T-helper 1 cell (primary cell): ENCODE measurements at places on chromosomes 1 and 21.

- DNase-seq: no peak
Measured at GRCh38 chr1:91734761-91735160, 151.2 kb downstream of the TGFBR3 start.

- no peak for DNase-seq
Measured at GRCh38 chr1:65277605-65278347, 31.6 kb upstream of the DNAJC6 start.

GRCh38 chr1:46673749-46674182 is 2.1 kb downstream of the TEX38 start:
- no peak for DNase-seq

GRCh38 chr1:152313970-152314369 is 11.1 kb downstream of the FLG start:
- DNase-seq: no peak

- DNase-seq: no peak
Measured at GRCh38 chr21:37415939-37416338, 49.4 kb downstream of the DYRK1A start.

DNA sequence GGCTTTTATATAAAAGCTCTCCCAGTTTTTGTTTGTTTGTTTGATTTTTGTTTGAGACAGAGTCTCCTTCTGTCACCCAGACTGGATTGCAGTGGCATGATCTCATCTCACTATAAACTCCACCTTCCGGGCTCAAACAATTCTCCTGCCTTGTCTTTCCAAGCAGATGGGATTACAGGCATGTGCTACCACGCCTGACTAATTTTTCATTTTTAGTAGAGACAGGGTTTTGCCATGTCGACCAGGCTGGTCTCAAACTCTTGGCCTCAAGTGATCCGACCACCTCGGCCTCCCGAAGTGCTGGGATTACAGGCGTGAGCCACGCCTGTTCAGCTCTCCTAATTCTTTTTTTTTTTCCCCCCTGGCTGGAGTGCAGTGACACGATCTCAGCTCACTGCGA is 4.4 kb downstream of the PCAT6 start:
- no peak for DNase-seq

DNA sequence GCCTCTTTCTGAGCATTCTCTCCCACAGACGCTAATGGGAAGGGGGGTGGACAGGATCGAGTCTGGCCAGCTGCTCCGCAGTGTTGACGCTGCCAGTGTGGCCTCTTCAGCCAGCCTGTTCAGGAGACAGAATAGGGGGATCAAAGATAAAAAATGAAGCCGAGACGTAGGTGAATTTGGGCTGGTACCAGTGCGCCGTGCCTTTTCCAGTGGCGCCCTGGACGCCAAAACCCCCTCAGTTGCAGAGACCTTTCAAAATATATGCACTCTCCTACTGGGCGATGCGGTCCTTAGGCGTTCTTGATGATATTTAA is 1.1 kb downstream of the TTC3 start:
- DNase-seq: no peak

- DNase-seq: no peak
Measured at GRCh38 chr1:238916828-238917227, 469.5 kb upstream of the CHRM3 start.

GRCh38 chr1:48923116-48923515 is 146.4 kb upstream of the BEND5 start:
- no peak for DNase-seq

DNA sequence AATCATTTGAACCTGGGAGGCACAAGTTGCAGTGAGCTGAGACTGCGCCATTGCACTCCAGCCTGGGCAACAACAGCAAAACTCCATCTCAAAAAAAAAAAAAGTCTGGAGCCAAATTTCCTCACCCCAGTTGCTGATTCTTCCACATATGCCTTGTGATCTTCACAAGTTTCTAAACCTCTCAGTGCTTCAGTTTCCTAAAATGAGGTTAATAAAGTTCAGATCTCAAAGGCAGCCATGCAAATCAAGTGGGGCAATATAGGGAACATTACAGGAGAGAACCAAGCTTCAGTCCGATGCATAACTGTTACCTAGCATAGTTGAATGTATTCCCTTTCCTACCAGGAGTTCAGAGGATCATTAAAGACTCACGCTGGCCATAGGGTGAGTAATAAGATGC is 4.8 kb downstream of the ITLN1 start:
- no peak for DNase-seq

- no peak for DNase-seq
Measured at GRCh38 chr1:87612956-87613355, 284.3 kb downstream of the LMO4 start.

DNA sequence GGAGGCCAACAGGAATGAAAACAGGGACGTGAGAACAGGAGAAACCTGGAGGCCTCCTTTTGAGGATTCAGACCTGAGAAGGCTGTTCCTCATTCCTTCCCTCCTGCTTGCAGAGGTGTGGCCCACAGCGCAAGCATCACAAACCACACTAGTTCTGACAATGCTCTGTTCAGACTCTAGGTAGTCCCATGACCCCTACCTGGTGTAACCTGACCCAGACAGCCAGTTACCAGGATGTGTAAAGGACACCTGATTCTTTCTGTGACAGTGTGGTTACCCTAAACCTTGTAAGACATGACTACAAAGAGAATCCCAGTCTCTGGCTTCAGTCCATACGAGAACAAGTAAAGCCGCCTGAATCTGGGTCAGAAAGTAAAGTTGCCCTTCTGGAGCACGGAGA is 3.2 kb downstream of the MECR start:
- no peak for DNase-seq

- no peak for DNase-seq
Measured at GRCh38 chr1:233304489-233305102, 9.1 kb upstream of the PCNX2 start.

DNA sequence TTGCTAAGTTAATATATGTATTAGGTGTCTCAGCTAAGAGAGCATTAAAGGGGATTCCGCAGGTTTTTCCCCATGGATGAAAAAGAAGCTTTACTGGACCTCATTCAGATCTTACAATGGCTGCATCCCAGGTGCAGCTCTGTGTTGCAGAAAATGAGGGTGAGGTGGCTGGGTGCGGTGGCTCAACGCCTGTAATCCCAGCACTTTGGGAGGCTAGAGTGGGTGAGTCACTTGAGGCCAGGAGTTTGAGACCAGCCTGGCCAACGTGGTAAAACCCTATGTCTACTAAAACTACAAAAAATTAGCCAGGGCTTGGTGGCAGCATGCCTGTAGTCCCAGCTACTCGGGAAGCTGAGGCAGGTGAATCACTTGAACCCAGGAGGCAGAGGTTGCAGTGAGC is 58.5 kb upstream of the MORC3 start:
- no peak for DNase-seq

DNA sequence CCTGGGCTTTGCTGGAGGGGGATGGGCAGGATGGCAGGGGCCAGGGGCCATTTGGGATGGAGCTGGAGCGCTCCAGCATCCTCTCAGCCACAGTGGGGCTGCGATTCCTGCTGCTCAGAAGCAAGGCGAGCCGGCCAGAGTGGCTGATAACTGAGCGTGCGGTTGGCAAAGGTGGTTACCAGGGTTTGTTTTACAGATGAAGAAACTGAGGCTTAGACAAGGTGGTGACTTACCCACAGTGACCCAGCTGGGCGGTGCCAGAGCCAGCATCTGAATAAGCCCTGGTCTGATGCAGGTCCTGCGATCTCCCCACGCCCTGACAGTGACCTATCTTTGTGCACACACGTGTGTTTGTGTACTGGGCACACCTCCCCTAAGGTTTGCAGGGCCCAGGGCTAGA is 5.9 kb upstream of the PRXL2B start:
- no peak for DNase-seq

GRCh38 chr21:42042651-42043050 is 28.5 kb upstream of the UMODL1 start:
- DNase-seq: no peak

DNA sequence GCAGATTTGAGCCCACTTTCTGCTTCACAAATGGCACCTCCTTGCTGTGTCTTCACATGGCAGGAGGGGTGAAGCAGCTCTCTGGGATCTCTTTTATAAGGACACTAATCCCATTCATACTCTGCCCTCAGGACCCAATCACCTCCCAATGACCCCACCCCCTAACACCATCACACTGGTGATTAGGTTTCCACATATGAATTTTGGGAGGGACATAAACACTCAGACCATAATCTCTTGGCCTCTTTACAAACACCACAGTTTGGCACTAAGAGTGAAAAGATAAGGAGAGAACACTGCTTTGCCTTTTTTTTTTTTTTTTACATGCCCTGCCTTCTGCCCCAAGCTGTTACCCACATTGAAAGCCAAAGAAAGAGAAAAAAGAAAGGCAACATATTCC is 166.2 kb upstream of the NFIA start:
- no peak for DNase-seq

DNA sequence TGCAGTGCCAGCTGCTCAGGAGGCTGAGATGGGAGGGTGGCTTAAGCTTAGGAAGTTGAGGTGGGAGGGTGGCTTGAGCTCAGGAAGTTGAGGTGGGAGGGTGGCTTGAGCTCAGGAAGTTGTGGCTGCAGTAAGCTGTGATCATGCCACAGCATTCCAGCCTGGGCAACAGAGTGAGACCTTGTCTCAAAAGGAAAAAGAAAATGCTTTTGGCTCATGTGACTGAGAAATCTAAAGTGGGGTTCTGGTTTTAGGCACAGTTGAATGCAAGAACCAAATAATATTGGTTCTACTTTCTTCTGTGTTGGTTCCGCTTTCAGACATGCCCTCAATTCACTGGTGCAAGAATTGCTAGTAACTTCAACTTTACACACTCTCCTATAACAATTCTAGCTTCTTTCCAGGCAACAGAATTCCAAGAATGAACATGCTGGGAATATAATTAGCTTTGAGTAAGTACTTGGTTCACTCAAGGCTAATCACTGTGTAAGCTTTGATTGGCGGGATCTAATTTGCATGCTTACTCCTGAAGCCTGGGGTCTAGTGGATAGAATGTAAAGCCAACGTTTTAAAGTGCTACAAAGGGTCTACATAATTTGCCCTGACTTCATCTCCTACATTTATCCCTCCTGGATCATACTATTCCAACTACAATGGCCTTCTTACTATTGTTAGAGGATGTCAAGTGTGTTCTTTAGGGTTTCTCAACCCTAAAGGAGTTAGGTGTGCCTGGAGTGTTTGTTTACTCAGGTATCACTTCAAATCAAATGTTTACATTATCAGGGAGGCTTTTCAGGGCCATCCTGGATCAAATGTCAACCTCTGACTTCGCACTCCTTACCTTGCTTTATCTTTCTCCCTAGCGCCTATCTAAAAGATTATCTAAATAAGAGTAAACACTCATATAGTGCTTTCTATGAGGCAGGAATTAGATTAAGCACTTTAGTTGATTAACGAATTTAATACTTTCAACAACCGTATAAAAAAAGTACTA is 115.1 kb downstream of the SLC16A1 start:
- no peak for DNase-seq

GRCh38 chr1:204150702-204151551 is 917 bp downstream of the ETNK2 start:
- DNase-seq: no peak

DNA sequence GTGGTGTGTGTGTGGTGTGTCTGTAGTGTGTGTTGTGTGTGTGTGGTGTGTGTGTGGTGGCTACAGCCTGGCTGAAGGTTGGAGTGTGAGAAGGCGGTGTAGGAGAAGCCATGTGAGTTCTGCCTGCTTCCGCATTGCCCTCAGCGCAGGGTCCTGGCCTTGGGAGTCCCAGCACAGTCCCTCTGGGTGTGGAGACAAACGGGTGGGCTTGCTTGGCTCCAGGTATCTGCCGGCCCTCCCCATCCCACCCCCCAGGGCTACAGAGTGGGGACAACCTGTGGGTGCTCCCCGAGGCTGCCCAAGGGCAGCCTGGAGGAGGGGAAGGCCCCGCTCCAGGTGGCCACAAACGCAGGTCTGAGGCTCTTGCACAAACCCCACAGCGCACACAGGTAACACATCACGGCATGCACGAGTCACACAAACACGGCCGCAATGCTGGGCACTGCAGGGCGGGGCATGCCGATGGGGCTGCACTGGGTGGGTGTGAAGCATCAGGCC is 31.7 kb upstream of the ADARB1 start:
- no peak for DNase-seq

- DNase-seq: peak; percentile 67
Measured at GRCh38 chr21:45470773-45471524, 66.0 kb downstream of the COL18A1 start.

DNA sequence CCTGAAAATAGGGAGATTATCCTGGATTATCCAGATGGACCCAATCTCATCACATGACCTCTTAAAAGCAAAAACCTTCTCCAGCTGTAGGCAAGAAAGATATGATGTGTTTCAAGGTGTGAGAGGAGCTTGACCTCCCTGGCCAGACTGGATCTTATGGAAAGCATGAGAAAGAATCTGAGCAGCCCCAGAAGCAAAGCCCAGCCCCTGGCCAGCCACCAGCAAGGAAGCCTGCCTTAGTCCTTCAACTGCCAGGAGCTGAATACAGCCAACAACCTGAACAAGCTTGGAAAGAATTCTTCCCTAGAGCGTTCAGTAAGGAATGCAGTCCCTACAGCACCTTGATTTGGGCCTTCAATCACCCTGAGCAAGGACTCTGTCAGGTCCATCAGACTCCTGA is 375.0 kb upstream of the CHRM3 start:
- no peak for DNase-seq

GRCh38 chr1:176203735-176204134 is 3.4 kb downstream of the COP1 start:
- DNase-seq: no peak

GRCh38 chr1:159122005-159122621 is 45.5 kb upstream of the AIM2 start:
- no peak for DNase-seq

- no peak for DNase-seq
Measured at GRCh38 chr21:26027696-26028095, 142.9 kb downstream of the APP start.

DNA sequence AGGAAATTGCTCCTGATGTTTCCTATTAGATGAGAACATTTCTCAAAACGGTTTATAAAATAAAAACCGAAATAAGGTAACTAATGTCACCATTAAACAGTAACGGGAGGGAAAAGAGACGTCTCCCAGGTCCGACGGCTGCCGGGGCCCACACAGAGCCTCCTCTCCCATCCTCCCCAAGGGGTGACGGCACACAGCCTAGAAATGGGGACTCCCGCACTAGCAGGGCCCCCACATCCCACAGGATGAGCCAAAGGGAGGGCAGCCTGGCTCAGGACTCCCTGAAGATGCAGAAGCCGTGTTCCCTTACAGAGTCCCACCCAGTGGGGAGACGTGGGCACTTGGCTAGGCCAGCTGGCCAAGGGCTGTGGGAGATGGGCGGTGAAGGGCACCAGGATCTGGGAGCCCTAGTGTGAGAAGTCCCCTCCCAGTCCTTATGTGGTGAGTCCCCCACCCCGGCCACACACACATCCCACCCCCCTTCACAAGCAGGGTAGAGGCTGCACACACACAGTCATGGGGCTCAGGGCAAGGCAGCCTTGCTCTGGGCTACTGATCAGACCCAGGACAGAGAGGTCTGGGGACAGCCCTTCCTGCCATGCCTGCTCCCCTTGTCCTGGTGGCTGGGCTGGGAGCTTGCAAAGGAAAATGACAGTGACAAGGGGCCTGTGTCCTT is 3.3 kb downstream of the KRTAP10-3 start:
- DNase-seq: no peak

DNA sequence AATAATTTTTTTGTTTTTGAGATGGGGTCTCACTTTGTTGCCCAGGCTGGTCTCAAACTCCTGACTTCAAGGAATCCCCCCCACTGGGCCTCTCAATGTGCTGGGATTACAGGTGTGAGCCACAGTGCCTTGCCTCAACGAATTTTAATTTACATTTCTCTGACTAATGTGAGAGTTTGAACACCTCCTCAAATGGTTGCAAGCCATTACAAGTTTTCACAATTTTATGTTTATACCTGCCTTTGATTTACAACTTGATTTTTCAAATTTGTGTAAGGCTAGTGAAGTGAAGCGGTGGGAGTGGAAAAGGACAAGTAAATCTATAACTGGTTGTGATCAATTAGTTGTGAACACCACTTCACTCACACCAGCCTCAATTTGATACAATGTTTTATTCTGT is 8.9 kb upstream of the RHBDL2 start:
- DNase-seq: no peak
